Psoas muscle (tissue), 8 donors: ENCODE measurements at places on chromosomes 16 and 17. TPM values are rescaled to one million over a fixed set of nuclear protein-coding genes. Genes with fewer than 3 reads are reported as not detected.

GRCh38 chr16:50505714-50506542 lies 42.3 kb upstream of the NKD1 start:
- no peak overlapping the region for H3K27ac ChIP-seq
- DNase-seq, result no peak
- no peaks in the 10 kb centered on the region for H3K4me1 ChIP-seq
- H3K36me3 ChIP-seq, result no peaks in the 10 kb centered on the region

The CHST5 gene
- 0.27 TPM for total RNA-seq

The GAS2L2 gene
- not detected for total RNA-seq

The ABCC11 gene
- not detected for total RNA-seq

- no peak for DNase-seq
- no peak overlapping the region for H3K27ac ChIP-seq
- H3K27me3 ChIP-seq, result no peaks in the 10 kb centered on the region
- no peaks in the 10 kb centered on the region for H3K36me3 ChIP-seq
Observed at GRCh38 chr16:11234884-11235702, 20.9 kb downstream of the SOCS1 start.

DNA sequence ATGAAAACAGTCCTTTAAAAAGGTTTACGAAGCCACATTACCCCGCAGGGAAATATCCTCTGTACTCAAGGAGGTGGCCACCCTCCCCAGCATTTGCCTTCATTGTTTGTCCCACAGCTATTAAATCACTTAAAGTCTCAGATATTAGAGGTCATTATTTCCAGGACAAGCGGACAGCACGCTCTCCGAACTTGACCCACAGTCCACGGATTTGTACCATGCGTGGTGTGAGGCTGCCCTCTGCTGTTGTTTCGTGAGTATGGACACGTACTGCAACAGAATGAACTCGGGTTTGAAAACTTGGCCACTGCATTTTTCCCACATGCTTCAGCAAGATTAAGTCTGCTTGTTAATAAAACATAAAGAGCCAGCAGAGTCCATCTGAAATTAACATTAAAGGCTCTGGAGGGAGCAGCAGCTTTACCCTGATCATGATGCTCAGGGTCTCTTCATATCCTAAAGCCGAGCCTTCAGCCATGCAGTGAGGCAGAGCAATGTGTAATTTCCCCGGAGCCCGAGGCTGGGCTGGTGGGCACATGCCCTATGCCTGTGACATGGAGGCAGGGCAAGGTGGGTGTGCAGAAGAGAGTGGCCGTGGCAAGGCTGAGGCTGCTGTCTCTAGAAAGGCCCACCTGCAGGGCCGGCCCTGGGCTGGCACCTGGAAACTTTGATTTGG lies 19.7 kb downstream of the MEAK7 start:
- DNase-seq, result peak; percentile 51
- H3K36me3 ChIP-seq, result no peaks in the 10 kb centered on the region
- H3K27ac ChIP-seq, result no peak overlapping the region
- H3K27me3 ChIP-seq, result no peaks in the 10 kb centered on the region

DNA sequence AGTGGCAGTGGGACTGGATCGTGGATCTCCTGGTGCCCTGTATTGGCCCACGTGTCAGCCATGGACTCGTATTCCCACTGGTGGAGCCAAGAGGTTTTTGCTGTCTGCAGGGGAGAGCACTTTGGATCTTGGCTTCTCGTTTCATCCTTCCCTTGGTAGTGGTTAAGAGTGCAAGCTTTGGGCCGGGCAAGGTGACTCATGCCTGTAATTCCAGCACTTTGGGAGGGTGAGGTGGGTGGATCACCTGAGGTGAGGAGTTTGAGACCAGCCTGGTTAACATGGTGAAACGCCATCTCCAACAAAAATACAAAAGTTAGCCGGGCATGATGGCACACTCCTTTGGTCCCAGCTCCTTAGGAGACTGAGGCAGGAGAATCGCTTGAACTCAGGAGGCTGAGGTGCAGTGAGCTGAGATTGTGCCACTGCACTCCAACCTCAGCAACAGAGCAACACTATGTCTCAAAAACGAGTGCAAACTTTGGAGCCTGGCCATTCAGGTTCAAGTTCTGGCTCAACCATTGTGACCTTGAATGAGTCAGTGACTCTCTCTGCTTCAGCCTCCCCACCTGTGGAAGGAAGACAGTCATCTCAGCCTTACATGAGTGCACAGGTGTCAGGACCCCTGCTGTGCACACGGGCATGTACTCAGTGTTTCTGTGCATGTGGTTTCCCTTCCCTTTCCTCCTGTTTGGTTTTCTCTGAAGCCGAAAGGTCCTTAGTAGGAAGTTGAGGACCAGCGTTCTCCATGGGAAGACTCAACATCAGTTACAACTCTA lies 57.4 kb downstream of the PLCG2 start:
- no peak overlapping the region for H3K4me3 ChIP-seq
- H3K36me3 ChIP-seq, result no peaks in the 10 kb centered on the region
- H3K27ac ChIP-seq, result no peak overlapping the region
- H3K27me3 ChIP-seq, result no peaks in the 10 kb centered on the region

The GJC1 gene
- 6.8 TPM for total RNA-seq
